Naive B cell (primary cell): ENCODE measurements at places on chromosomes 5 and 9. TPM values are rescaled to one million over a fixed set of nuclear protein-coding genes. Genes with fewer than 3 reads are reported as not detected.
A peak's percentile ranks its signal among the peaks of the same experiment; 100 is the strongest.

Gene SNCB
- 0.40 TPM for polyA plus RNA-seq

Gene TLE4
- polyA plus RNA-seq: 34.6 TPM

Gene FBXL7
- polyA plus RNA-seq: not detected

GRCh38 chr5:176341325-176342157 lies 20.0 kb downstream of the KIAA1191 start:
- H3K27me3 ChIP-seq: no peaks in the 10 kb centered on the region
- peaks cover 13% of the 10 kb centered on the region for H3K36me3 ChIP-seq
- no peaks in the 10 kb centered on the region for H3K4me1 ChIP-seq

GRCh38 chr5:110844251-110844650 lies 105.4 kb downstream of the SLC25A46 start:
- H3K4me3 ChIP-seq: no peak overlapping the region
- no peak overlapping the region for H3K27ac ChIP-seq
- H3K36me3 ChIP-seq: no peaks in the 10 kb centered on the region
- no peaks in the 10 kb centered on the region for H3K4me1 ChIP-seq
- no peaks in the 10 kb centered on the region for H3K27me3 ChIP-seq

DNA sequence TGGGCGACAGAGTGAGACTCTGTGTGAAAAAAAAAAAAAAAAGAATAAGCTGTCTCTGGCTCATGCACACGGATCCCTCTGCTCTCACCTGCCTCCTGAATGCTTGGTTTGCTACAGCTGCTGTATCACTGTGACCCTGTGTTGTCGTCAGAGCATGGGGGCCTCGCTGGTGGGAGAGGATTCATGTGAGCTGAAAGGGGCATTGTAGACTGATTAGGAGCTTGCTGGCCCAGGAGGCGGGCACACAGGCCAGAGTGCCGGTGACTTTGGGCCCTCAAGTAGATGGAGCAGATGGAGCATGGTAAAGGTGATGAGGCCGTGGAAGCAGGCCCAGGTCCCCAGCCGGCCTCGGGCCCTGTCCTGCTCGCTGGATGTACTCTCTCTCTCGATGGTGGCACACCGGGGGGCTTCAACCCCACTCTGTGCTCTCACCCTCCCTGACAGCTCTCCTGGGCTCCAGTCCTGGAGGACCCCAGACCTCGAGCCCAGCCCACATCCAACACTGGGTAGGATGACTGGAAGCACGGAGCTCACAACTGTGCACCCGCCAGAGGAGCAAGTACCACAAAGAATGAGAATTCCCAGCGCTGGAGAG lies 7.1 kb downstream of the FLT4 start:
- DNase-seq: no peak
- no peaks in the 10 kb centered on the region for H3K36me3 ChIP-seq
- no peaks in the 10 kb centered on the region for H3K4me1 ChIP-seq

- no peak overlapping the region for H3K27ac ChIP-seq
- H3K27me3 ChIP-seq: no peaks in the 10 kb centered on the region
- H3K4me3 ChIP-seq: no peak overlapping the region
These were observed 529.1 kb upstream of the SEMA6A start for GRCh38 chr5:117103703-117104102.

DNA sequence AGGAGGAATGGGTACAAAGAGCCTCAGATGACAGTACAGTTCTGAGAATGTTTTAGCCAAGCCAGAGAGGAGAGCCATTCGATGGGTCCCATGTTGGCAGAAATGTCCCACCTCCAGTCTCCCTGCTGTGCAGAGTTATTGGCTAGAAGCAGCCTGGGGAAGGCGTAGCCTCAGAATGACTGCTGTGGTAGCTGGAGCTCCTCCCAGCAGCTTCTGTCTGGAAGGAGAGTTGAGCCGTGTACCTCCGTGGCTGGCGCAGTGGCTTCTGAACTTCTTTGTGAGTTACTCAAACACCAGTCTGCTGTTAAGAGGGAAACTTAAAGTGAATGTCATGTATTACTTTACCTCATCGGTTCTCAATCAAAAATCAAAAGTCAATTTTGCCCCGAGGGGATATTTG lies 193.3 kb upstream of the SNX2 start:
- DNase-seq: no peak
- H3K4me3 ChIP-seq: no peak overlapping the region
- H3K27me3 ChIP-seq: peaks cover 43% of the 10 kb centered on the region
- peaks cover 9% of the 10 kb centered on the region for H3K36me3 ChIP-seq
- H3K4me1 ChIP-seq: peaks cover 24% of the 10 kb centered on the region
- H3K27ac ChIP-seq: peak overlapping the region; percentile 52

GRCh38 chr5:180208435-180209081 lies 453 bp downstream of the RASGEF1C start:
- DNase-seq: no peak
- no peak overlapping the region for H3K27ac ChIP-seq
- peaks cover 72% of the 10 kb centered on the region for H3K27me3 ChIP-seq
- peaks cover 10% of the 10 kb centered on the region for H3K4me1 ChIP-seq
- peak overlapping the region; percentile 70 for H3K4me3 ChIP-seq

- H3K27me3 ChIP-seq: no peaks in the 10 kb centered on the region
- H3K4me1 ChIP-seq: no peaks in the 10 kb centered on the region
- peaks cover 22% of the 10 kb centered on the region for H3K36me3 ChIP-seq
- no peak overlapping the region for H3K27ac ChIP-seq
- DNase-seq: no peak
These were observed 56.8 kb downstream of the ANGPTL2 start for GRCh38 chr9:127065592-127065991.

DNA sequence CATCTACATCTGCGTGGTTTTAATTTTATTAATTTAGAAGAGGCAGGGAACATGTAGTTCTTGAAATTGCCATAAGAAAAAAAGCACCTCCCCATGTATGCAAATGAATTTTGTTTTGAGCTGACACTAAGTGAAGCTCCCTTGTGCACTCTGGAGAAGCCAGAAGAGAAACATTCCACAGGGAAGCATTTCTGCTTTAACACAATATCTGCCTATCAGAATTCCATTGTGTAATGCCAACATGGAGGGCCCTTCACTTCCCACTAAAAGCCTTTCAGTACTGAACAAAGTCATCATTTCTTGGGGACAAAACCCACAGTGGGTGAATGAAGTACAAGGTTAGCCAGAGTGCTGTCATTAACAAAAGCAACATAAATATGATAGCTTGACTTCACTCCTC lies 59.7 kb downstream of the PRELID2 start:
- no peak for DNase-seq
- H3K4me3 ChIP-seq: no peak overlapping the region
- H3K36me3 ChIP-seq: no peaks in the 10 kb centered on the region
- no peaks in the 10 kb centered on the region for H3K27me3 ChIP-seq
- no peaks in the 10 kb centered on the region for H3K4me1 ChIP-seq
